Stimulated activated CD8-positive, alpha-beta memory T cell treated with anti-CD3 and anti-CD28 coated beads, Interleukin-7, amount 100 ng/mL, for 4 hours (primary cell): ENCODE measurements at places on chromosomes 12 and 14.

DNA sequence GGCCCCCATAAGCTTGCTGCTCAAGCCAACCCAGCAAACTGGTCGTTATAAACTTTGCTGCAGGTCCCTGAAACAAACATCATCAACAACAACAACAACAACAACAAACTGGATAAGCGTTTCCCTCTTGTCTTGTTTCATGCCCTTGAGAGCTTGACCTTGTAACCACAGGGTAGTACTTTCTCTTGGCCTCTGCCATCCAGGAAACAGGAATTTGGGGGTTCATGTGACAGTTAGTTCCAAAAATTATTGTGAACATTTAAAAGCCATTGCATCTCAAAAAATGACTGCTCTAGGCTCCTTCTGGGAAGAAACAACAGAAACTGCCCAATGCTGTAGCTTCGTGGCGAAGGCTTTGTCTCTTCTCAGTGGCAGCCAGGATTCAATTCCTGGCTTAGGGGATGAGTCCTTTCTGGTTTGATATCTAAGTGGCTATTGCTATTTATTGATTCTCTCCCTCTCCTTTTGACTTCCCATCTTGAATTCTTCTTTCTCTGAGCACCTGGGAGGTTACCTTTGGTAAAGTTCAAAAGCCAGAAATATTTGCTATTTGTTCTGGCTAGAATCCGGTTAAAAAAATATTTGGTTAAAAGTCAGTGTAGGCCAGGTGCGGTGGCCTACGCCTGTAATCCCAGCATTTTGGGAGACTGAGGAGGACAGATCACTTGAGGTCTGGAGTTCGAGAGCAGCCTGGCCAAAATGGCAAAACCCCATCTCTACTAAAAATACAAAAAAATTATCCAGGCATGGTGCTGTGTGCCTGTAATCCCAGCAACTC is 52.0 kb upstream of the CPM start:
- DNase-seq = no peak

- DNase-seq = no peak
These were observed 84.2 kb downstream of the AACS start for GRCh38 chr12:125149160-125150108.

DNA sequence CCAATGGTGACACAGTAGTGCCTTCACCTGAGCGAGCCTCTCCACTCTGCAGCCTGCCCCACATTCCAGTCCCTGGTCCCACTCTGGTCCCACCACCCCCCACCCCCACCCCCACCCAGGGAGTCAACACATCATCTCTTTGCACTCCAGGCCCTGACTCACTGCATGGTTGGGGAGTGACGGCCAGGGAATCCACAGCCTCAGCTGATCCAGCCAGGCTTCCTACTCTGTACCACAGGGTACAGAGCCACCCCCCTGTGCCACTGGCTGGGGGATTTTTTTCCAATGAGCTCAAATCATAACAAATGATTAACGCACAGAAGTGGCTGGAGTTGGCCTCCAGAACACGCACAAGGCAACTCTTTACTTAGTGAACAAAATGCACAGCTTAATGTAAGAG is 233.7 kb downstream of the NTF3 start:
- no peak for DNase-seq

GRCh38 chr14:78746086-78746595 is 576.0 kb downstream of the NRXN3 start:
- no peak for DNase-seq

DNA sequence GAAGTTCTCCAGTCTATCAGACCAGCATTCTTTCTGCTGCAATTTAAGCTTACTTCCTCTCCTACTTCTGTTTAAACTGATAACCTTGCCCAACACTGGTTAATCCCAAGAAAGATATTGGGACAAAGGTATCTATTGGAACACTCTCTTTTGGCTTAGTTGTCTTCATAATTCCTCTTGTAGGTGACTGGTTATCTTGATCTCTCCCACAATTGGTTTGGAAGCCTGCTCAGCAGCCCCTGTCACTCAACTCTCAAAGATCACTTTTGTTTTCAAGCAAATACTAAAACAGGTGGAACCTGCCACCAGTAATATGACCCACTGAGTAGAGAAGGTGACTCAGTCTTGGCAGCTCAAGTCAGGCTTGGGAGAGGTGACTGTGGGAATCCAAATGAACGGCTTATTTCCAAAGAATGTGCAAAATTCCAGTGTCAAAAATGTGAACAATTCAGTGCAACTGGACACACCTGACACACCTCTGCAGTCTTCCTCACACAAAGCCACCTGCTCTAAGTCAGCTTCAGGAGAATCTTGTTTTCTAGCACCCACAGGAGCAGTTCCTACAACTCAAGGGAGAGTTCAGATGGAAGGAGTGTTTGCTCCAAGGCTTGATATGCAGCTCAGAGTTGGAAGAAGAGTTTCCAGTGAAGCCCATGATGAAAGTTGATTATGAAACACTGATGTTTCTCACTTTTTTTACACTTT is 83.2 kb upstream of the SLC38A2 start:
- no peak for DNase-seq

GRCh38 chr14:60658909-60659585 is 9.8 kb upstream of the SIX1 start:
- DNase-seq = no peak

GRCh38 chr12:25652371-25652770 is 99.3 kb upstream of the LMNTD1 start:
- DNase-seq = no peak
